ENCODE measurements at places on chromosomes 3 and 15.

DNA sequence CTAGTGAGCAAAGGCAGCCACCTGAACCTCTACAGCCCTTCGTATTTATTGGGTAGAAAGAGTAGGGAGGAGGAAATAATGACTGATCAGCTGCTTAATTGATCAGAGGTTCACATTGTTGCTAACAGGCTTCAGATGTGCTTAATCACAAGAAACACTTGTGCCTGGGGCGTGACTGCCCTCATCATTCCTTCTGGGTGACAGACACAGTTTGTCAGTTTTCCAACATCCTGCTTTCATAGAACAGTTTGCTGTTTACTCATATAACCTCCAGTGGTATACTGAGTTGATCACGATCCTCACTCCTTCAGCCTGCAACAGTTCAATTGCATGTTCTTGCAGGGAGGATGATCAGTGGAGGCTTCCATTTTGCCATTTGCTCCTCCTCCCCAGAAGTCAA is 13.6 kb upstream of the CASR start:
- no peak for DNase-seq

- no peak for DNase-seq
Measured at GRCh38 chr3:141505166-141505565, 18.3 kb downstream of the RASA2 start.

GRCh38 chr15:33150971-33151370 is 43.5 kb downstream of the FMN1 start:
- DNase-seq: no peak

DNA sequence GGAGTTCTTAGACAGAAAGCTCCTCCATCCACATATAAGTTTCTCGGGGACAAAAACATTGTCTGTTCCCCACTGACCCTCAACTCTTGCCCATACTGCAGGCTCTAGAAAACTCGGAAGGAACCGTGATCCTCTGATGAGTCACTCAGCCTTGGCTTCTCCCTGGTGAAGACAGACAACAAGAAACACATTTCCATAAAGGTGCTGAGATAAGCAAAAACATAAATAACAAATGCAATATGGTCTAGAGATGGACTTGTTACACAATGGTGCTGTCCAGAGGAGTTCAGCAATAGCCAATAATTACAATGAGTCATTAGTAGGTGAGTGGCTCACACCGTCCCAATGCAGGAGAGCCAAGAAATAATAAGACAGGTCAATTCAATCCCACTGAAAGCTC is 43.7 kb downstream of the MAGI1 start:
- no peak for DNase-seq

DNA sequence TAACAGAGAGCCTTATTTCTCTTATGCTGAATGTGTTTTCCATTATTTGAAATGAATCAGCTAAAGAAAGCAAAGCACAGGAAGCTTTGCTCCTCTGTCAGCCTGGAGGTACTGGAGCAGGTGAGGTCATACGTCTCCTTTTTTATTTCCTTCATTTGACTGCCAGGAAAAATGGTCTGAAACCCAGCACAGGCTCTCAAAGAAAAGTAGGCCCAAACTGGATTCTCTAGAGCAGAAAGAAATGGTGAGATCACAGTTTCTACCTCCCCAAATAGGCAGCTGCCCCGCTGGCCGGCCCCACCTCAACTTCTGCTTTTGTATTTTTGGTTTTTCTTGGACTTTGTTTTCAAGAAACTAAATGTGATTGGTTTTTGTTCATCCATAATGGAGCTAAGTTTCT is 95.1 kb downstream of the RPL39L start:
- no peak for DNase-seq

GRCh38 chr3:78258798-78259197 is 1218.9 kb downstream of the ROBO2 start:
- DNase-seq: no peak

DNA sequence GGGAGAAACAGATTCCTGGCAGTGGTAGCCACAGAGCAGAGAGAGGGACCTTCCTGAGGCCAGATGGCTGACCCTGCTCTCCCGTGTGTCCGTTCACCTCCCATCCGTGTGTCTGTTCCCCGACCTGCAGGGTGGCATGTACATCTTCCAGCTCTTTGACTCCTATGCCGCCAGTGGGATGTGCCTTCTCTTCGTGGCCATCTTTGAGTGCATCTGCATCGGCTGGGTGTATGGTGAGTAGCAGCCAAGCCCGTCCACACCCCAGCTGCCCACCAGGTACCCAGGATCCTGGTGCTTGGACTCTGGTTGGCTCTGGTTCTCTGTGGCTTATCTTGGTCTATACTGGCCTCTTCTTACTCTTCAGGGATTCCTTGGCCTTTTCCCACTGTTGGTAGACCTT is 59.5 kb upstream of the SLC6A1 start:
- no peak for DNase-seq

DNA sequence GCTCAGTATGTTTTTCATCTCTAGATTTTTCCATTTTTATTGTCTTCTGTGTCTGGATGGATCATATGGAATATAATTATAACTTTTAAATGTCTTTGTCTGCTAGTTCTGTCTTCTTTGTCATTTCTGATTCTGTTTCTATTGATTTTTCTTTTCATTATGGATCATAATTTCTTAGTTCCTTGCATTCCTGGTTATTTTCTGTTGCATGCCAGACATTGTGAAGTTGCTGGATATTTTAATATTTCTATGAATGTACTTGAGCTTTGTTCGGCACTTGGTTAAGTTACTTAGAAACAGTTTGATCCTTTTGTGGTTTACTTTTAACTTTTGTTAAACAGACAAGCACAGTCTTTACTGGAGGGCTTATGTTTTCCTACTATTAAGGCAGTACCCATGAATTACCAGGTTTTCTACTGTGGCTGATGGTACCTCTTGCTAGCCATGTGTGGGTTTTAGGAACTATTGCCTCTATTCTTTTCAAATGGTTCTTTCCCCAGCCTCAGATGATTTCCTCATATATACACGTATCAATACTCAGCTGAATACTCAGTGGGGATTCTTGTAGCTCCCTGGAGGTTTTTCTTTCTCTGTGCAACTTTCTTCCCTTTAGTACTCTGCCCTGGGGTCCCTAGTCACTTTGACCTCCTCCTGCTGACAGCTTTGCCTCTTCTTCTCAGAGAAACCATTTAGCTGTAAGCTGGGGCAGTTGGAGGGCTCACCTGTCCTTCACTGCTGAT is 64.3 kb downstream of the RASA2 start:
- DNase-seq: no peak

GRCh38 chr3:101155825-101156224 is 162.6 kb upstream of the ABI3BP start:
- no peak for DNase-seq

DNA sequence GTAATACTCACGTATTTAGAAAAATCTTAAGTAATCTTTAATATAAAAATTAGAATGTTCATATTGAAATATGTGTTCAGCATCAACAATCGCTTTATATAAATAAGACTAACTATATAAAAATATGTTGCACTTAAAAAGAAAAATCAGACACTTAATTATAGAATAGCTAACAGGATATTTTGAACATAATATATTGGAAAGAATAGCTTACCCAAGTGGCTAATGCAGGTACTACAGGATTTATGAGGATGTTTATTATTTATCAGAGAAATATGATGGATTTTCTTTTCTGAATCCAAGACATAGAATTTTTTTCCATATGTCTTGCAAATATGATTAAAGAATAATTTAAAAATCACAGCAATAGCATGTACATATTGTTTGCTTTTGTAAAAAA is 567.9 kb upstream of the GBE1 start:
- no peak for DNase-seq

- DNase-seq: no peak
Measured at GRCh38 chr3:152968388-152969024, 133.6 kb downstream of the P2RY1 start.

DNA sequence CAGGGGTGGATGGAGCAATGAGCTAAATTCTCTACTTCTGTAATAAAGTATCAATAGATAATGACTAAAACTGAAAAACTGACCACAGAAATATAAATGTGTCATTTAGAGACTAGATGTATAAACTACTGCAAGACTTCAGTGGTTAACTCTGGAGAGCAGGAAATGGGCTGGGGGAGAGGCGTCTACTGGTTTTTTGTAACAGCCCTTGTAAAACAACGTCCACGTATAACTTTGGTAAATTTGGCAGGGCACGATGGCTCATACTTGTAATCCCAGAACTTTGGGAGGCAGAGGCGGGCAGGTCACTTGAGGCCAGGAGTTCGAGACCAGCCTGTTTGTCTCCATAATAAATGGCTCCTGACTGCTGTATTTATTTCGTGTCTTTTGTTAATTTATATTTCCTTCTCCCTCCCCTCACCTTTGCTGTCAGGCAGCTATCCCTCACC is 12.5 kb downstream of the RAB27A start:
- no peak for DNase-seq

DNA sequence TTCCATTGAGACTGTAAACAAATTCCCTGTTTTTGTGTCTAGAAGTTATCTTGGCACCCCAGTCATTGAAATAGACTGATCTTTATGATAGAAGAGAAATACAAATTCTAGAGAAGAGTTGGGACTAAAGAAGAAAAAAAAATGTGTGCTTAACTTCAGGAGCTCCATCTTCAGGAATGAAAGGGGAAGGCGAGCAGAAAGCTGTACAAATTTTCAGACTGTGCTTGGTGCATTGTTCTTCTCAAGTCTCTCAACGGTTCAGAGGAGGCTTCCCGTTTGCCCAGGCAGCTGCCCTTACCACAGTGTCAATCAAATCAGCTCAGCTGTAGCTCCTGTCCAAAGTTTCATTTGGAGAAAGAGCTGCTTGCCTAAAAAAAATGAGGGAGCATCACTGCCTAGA is 41.7 kb downstream of the OXSM start:
- no peak for DNase-seq

DNA sequence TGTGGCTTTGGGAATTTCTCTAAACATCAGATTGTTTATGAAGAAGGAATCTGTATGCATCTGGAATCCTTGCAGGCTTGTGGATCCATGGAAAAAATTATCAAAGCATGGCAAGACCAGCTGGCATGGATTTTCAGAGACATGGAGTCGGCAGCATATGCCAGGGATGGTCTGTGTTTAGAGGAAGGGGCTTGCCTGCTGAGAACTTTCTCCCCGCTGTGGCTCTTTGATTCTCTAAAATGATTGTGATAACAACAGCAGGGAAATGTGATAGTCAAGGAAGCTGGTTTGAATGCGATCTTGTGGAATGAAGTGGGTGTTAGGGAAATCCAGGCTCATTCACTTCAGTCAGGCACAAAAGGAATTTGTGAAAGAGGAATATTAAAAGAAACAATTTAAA is 245.7 kb upstream of the THRB start:
- peak; percentile 30 for DNase-seq

DNA sequence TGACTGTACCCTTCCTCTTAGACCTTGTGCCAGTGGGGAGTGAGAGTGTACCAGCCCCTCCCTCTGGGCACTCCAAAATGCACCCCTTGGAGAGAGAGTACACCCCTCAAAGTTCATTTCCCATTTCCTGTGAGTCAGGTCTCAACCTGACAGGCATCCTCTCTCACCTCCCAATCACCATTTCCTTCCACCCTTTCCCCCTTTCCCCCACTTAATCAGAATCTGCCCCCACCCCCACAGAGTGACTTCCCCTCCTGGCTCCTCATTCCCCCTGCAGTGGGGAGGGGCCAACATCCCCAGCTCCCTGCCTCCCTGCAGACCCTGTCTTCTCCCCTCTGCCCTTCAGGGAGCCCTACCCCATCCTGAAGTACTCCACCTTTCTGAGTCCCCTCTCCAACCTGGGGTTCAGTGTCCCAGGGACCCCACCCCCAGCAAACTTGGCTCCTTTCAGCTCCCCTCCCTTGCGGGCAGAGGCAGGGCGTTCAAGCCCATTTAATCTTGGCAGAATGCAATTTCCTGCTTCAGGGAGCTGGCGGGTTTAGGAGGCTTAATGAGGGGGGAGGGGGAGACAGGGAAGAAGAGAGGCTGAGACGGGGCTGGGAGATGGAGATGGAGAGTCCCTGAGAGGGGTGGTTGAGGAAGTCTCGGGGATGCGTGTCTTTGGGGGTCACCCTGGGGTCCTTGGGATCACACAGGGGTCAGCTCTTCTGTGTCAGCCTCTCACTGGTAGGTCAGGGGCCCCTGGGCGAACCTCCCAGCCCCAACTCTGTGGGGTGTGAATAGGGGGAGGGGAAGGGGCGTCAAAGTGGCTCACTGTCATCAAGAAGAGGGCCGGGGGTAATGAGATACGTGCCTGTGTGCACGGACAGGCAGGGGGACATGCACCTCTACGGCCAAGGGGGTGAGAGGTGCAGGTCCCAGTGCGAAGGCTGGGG is 16.6 kb upstream of the SEMA3F start:
- no peak for DNase-seq

DNA sequence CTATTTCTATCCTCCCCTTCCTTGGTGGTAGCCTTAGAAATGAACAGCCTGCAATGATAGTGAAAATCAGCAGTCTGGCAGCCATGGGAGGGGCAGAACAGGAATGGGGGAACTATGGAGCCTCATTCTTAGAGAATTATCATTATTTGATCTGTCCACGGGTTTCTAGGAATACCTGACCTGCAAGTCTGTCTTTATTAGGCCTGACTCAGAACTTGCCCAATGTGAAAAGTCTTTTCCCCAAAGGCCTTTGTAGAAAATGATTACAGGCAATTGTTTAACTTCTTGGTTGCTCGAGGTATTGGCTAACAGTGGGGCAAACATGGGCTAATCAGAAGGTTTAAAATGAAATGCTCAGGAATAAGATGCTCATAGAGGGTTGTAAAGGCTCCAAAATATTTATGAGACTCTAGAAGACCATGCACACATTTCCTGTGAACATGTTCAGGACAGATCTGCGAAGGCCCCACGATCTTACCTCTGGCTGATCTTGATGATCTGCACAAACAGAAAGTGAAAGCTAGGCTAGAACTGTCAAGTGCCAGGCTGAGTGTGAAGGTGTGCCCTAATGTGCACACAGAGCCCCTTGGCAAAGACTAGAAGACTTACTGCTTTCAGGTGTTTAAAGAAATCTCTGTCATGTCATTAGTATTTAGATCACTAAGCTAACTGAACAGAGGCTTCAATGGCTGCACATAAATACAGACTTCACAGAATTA is 39.6 kb upstream of the LAMP3 start:
- DNase-seq: no peak

- DNase-seq: no peak
Measured at GRCh38 chr3:55449527-55449926, 37.6 kb downstream of the WNT5A start.

GRCh38 chr3:70856414-70857162 is 544.1 kb upstream of the MDFIC2 start:
- DNase-seq: no peak

DNA sequence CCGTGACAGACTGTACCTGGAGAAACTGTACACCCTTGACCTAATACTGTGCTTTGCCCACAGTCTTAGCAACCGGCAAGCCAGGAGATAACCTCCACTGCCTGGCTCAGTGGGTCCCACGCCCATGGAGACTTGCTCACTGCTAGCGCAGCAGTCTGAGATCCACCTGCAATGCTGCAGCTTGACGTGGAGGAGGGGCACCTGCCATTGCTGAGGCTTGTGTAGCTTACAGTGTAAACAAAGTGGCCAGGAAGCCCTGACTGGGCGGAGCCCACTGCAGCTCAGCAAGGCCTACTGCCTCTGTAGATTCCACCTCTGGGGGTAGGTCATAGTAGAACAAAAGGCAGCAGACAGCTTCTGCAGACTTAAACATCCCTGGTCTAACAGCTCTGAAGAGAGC is 189.3 kb downstream of the EDEM1 start:
- no peak for DNase-seq

Measured in NCI-H1694 (cell line).